ENCODE measurements at places on chromosomes 16 and 17.

DNA sequence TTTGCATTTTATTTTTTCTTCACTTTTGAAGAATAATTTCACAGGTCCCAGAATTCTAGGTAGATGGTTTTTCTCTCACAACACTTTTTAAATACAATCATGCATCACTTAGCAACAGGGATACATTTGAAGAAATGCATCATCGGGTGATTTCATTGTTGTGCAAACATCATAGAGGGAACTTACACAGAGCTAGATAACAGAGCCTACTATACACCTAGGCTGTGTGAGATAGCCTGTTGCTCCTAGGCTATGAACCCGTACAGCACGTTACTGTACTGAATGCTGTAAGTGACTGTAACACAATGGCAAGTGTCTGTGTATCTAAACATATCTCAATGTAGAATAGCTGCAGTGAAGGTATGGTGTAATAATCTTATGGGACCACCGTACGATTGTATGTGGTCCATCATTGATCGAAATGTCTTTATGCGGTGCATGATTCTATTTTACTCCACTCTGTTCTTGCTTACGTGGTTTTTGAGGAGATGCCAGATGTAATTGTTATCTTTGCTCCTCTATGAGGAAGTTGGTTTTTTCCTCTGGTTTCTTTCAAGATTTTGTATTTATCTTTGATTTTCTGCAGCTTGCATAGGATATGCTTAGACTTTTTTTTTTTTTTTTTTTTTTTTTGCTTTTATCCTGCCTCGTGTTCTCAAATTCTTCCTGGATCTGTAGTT is 35.5 kb upstream of the TMEM92 start:
- no peak for DNase-seq

DNA sequence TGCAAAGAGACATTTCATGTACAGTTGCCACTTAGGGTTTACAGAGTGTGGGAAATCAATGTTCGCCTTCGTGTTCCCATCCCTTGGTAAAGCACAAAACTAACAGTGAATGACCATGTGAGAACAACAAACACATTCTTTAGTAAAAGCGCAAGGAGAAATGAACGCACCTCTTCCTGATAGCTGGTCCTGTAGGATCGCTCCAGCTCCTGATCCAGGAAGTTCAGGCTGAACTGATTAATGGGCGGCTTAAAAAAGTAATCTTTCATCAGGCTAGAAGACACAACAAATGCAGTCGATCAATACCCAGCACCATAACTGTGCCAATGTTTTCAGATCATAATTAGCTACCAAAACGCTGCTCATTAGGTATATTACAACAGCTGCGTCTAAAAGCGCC is 108.3 kb upstream of the CREBBP start:
- DNase-seq = no peak

DNA sequence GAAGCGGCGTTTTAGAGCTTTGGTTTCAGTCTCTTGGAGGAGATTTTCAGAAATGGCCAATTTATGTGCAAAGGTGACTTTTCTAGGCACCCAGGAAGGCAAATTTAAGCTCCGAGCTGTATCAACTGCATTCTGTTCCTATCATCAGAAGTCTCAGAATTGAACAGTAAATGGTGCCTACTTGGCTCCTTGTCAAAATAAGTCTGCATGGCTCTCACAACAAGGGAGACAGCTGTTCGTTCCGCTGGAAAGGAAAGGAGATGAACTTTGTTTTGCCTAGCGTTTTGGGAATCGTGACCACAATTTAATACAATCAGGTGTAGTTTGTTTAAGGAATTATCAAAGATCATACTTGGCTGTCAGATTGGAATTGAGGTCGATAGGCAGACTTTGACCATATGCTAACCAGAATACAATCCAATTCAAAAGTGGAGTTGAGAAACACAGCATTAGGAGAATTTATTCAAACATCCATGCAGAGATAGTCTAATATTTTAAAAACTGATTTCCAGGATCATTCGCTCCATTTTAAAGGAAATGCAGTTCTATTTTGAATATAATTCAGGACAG is 139.4 kb downstream of the CPPED1 start:
- DNase-seq = no peak

DNA sequence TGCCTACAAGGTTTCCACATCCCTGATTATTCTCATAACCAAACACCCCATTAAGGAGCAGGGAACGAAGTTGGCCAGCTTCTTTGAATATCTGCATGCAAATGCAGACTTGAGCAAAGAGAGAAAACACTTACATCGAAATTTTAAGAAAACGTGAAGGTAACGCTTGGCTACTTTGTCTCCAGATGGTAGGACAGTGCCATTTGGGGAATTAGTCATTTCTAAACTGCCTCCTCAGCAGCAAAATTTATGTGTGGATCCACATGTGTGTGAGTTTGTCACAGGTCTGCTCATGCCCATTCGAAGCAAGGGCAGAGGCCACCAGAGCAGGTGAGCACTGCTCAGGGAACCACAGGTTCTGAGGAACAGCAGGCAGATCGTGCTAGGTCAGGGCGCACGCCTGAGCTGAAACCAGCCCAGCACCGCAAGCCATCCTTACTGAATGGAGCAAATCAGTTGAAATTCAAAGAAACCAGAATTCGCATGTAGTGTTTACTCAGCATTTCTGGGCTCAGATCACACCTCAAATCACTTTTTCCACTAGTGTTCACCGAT is 80.1 kb downstream of the SOCS1 start:
- no peak for DNase-seq

DNA sequence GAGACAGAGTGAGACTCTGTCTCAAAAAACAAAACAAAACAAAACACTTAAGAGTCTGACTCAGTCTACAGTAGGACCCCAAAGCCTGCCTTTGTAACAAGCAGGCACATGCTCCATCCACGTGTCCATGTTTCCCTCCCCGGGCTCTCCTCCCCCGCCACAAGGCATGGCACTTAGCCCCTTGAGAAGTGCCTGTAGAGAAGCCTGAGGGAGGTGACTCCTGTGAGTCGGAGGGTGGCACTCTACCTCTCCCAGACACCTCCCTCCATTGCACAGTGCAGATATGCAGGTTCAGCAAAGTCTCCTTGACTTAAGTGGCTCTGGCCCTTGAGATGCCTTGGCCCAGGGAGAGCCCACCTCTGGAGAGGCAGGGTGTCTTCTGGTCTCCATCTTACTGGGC is 6.8 kb downstream of the FHOD1 start:
- no peak for DNase-seq

Measured in CMK (cell line).